ENCODE measurements at places on chromosomes 1 and 21.
A peak's percentile ranks its signal among the peaks of the same experiment; 100 is the strongest.

GRCh38 chr1:228452194-228453021 lies 34.8 kb upstream of the RNF187 start:
- DNase-seq, result no peak

- no peak for DNase-seq
Measured at GRCh38 chr1:157092831-157093230, 6.8 kb downstream of the ETV3L start.

DNA sequence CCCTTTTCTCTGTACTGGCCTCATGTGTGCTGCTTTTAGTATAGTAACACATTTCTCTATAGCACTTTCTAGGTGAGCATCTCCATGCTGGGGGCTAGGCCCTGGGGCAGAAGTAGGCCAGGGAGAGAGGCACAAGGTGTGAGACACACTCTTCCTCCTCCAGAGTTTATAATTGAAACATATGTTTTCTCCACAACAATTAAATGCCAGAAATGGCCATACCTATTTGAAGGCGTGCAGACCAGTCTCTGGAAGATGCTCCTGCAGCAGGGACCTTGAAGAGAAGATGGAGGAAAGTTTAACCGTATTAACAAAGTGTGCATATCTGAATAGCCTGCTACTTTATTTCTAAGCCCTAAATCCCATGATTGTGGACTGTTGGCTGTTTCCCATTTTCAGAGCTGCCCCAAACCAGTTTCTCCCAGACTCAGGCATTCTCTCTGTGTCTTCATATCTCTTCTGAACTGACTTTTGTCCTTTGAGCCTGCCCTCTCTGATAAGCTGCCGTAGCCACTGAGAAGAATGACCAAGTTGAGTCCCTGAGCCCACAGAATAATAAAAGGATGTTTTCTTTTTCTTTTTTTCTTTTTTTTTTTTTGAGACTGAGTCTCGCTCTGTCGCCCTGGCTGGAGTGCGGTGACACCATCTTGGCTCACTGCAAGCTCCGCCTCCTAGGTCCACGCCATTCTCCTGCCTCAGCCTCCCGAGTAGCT lies 81.3 kb downstream of the LRRC8D start:
- no peak for DNase-seq

DNA sequence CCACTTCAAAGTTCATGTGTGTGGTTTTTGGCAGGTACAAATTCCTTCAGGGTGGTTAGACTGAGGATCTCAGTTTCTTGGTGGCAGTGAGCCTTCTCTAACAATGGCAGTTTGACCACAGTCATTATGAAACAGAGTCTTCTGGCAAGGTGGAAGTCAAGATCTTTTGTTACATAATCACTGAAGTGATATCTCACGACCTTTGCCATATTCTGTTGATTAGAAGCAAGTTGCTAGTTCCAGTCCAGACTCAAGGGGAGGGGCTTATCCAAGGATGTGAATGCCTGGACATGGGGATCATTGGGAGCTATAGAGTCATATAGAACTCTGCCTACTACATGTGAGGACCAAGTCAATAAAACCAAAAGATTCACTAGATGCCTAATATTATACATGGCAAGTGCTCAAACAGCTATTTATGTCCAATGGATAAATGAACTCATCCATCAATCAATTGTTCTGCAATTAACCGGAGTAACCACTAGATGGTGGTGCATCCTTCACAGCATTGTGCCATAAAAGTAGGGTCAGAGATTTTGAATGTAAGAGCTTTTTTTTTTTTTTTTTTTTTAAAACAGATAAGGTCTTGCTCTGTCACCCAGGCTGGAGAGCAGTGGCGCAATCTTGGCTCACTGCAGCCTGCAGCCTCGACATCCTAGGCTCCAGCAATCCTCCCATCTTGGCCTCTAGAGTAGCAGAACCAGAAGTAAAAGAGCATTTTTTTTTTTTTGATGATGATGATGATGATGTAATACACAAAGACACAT lies 131.9 kb downstream of the CRB1 start:
- DNase-seq, result peak; percentile 5

DNA sequence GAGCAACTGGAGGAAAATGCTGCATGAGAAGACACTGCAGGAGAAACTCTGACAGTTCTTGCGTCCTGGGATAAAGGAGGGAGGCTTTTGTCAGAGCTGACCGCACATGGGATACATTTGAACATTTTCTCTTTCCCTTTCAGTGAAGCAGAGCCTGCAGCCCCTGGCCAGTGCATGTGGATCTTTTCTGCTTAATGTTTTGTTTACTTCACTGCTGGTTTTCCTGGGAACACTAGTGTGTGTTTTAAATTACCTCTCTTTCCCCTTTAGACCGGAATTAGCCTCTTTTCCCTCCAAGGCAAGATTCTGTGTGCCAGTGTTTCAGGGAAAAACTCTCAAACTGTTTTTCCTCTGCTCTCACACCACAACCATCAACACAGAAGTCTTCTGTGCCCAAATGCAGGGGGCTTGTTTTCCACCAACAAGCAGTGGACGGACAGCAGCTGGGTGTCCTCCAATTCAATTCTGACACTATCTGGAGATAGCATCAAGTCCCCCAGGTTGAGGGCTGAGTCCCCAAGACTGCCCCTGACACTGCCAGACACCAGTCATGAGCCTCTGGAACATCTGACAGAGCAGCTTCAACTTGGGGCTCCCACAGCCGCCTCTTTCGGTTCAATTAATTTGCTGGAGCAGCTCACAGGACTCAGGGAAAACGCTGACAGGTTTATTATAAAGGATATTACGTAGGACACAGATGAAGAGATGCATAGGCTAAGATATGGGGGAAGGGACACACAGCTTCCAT lies 136.2 kb downstream of the RHOU start:
- DNase-seq, result no peak

GRCh38 chr1:207937204-207937603 lies 26.3 kb upstream of the CD34 start:
- DNase-seq, result no peak

GRCh38 chr1:168381850-168382249 lies 101.2 kb downstream of the TBX19 start:
- no peak for DNase-seq

GRCh38 chr1:180003026-180003695 lies 48.6 kb downstream of the CEP350 start:
- no peak for DNase-seq
